ENCODE measurements at places on chromosomes 3 and 15.

DNA sequence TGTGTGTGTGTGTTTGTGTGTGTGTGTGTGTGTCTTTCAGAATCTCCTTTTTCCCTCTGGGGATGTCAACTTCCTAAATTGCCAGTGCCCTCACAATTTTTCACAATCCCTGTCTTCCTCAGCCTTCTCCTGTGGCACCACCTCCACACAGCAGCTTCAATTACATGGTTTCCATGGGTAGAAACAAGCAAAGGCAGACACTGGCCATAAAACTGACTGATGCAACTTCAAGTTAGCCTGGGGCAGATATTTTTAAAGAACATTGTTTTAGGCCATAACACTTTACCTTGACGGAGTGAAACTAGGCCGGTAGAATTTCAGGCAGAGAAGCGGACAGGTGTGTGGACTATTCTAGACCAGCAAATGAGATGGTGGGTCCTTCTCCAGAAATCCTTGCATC, 405.8 kb upstream of the SUCLG2 start:
- no peak for DNase-seq

DNA sequence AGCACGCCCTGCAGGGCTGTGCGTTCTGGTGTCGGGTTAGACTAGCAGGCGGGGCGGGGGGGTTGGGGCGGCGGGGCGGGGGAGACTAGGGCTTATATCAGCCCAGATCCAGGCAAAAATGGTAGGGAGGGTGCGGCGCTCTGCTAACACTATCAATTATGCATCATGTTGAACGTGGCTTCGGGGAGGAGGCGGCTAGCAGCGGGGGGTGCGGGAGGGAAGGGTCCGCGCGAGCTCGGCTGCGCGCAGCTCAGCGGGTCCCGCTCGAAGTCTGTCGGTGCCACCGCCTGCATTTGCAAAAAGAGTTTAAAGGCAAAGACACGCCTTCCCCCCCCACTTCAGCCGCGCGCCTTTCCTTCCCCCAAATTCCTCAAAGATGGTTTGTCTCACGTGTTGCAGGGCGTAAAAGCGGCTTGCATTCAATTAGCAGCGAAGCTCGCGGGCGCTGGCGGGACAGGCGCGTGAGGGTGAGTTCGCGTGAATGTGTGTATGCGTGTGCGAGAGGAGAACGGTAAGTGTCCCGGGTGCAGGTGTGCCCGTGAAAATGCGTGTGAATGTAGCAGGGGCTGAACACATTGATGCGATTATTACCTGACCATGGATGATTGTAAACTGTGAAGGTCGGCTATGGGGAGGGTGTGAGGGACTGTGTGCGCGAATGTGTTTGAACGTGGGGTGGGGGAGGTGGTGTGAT, at the start of gene ISLR2:
Gene ISLR2, plus strand, starts transcription at position 432 of the 694 bp plus-strand sequence. CDS start 2,169 bp downstream, outside the sequence.
- DNase-seq: no peak

GRCh38 chr3:148090156-148090555, 607.5 kb upstream of the AGTR1 start:
- DNase-seq: no peak

GRCh38 chr15:42131826-42132806, 24.3 kb downstream of the PLA2G4F start:
- no peak for DNase-seq

- DNase-seq: no peak
Measured at GRCh38 chr3:58962816-58963215, 87.0 kb downstream of the CFAP20DC start.

DNA sequence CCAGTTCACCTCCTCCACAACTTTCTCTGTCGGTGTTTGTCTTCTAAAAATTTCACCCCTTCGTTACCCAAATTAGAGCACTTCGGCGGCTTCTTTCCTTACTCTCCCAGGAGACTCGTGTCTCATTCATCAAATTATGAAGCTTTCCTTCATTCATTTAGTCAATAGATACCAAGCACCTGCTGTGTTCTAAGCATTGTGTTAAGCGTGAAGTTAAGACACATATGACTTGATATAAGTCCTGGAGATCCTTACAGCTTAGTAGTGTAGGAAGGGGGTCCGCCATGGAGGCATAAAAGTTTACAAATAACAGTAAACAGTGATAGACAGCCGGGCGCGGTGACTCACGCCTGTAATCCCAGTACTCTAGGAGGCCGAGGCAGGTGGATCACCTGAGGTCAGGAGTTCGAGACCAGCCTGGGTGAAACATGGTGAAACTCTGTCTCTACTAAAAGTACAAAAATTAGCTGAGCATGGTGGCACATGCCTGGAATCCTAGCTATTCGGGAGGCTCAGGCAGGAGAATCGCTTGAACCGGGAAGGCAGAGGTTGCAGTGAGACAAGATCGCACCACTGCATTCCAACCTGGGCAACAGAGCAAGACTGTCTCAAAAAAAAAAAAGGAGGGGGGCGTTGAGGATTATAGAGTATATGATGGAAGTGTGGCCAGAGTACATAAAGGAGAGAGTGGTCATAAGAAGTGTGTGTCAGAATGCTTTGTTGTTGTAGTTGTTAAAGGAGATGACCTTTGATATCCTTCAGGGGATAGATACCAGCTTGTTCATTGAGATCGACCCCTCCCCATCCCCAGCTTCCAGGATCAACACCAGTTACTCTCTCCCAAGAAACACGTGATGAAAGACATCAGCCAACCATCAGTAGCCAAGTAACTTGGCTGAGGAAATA, 744 bp upstream of the CCDC32 start:
- no peak for DNase-seq

DNA sequence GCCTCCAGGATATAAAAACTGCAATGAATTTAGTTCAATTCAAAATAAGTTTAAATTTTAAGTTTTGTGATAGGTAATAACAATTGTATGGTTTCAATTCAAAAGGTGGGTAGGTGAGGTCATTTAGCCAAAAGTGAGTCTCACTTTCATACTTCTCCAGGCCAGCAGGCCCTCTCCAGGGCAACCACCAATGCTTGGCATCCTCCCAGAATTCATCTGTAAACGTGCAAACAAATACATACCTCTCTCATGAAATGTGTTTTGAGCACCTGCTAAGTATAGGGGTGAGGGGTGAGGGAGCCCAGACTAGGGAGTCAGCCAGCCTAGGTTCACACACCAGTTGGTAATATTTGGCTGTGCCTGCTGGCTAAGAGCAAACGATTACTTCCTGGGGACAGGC, 22.0 kb upstream of the RBSN start:
- DNase-seq: no peak

DNA sequence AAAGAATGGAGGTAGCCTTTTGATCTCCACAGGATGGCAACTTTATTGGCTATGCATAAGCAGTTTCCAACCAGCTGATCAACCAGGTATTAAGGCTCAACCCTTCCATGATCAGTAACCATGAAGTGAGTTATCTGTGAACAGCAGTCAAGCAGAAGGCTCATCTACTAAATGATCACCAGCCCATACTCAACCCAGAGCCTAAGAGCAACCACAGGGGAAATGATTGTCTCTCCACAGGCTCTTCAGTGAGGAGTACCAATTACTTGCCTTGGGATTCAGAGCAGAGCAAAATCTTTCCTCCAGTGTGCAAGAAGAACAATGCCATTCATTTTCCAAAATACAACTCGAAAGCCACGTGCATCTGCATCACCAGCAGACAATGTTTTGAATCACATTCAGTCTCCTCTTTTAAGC, 754.8 kb downstream of the ROBO1 start:
- no peak for DNase-seq

- no peak for DNase-seq
Measured at GRCh38 chr3:31004025-31004678, 109.7 kb upstream of the GADL1 start.

DNA sequence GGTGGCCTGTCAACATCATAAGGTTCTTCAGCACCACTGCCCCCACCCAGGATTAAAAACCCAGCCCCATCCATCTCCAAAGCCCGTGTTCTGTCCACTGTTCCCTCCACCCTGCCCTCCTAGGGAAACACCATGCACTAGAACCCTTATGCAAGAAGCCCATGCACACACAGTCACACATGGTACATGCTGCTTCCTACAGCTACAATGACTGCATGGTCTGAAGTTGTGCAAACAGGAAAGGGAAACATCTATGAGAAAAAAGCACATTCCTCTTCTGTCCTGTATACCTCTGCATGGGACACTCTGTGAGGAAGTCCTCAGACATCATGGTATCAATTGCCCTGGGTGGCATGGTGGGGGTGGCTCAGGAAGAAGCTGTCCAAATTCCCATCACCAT, 108.6 kb upstream of the MRPS22 start:
- DNase-seq: no peak

DNA sequence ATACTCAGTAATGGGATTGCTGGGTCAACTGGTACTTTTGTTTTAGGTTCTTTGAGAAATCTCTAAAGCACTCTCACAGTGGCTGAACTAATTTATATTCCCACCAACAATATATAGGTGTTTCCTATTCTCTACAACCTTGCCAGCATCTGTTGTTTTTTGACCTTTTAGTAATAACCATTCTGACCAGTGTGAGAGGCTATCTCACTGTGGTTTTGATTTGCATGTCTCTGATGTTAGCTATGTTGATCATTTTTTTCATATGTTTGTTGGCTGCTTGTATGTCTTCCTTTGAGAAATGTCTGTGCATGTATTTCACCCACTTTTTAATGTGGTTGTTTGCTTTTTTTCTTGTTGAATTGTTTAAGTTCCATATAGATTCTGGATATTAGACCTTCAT, 98.2 kb upstream of the DCBLD2 start:
- DNase-seq: no peak

- no peak for DNase-seq
Measured at GRCh38 chr3:134630506-134630905, 20.3 kb downstream of the KY start.

DNA sequence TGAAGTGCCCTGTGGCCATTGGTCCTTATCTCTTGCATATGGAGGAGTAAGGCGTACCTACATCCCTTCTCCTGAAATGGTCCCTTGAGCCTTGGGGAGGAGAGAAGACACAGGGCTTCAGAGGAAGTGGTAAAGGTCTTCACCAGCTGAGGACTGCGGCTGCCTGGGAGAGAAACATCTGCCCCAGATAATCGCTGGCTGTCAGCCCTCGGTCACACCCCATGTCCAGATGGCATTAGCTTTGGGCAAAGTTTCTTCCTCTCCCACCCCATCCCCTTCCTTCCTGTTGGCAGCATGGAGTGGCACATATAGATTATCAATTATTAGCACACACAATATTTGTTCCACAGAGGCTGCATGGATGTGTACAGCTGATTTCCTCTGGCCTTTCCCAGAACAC, 61.6 kb downstream of the LRTM1 start:
- no peak for DNase-seq

DNA sequence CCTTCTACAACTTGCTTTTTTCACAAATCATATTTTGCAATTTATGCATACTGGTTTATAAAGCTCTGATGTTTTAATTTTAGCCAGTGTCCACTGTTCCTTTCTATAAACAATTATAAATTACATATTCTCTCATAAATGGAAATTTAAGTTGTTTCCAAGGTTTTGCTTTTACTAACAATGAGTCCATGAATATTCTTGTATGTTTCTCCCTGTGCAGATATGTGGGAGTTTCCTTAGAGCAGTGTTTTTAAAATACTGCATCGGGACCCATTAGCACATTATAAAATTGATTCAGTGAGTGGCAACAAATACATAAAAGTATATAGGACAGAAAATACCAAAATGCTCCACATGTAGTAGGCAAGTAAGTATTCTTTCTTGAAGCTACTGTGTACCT, 235.6 kb downstream of the PCCB start:
- no peak for DNase-seq

DNA sequence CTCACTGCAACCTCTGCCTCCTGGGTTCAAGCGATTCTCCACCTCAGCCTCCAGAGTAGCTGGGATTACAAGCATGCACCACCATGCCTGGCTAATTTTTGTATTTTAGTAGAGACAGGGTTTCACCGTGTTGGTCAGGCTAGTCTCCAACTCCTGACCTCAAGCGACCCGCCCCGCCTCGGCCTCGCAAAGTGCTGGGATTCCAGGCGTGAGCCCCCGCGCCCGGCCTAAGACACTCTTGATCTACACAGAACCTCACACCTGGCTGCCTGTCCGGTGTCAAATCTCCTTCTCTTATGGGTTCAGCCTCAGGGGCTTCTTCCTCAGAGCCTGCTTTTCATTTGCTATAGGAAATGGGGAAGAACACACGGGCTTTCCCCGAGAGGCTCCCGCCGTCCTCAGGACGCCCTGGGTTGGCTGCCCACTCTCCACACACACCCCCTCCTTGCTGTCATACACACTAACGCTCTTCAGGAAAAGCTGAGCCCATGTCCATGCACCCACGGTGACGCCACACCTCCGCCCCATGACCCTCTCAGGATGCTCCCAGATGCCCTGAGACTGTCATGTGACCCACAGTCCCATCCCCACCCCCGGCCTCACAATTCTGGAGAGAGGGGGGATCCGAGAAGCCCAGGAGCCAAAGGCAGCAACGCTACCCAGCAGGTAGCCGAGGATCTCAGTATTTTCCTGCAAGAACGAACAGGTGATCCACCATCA, 10.4 kb downstream of the TMEM44 start:
- no peak for DNase-seq

- no peak for DNase-seq
Measured at GRCh38 chr3:9914559-9915253, 2.2 kb upstream of the IL17RC start.

- DNase-seq: no peak
Measured at GRCh38 chr15:42048080-42048820, 27.4 kb upstream of the PLA2G4E start.

DNA sequence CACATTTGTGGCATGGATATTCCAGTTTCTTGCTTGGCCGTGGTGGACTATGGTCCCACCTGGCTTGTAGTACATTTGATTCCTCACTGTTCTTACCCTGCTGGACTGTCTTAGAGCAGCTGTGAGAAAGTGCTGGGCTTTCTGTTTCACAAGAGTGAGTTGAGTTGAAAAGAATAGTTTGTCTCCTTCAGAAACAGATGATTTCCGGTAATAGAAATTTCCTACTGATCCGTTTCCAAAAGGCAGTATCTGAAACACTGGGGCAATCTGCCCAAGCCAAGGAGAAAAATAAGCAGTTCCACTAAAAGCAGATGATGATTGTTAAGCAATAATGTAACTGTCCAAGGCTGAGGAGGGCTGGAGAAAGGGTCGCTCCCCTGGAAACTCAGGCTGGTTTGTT, 96.0 kb downstream of the SUCLG2 start:
- DNase-seq: no peak
